Regular cardiac myocyte (primary cell): ENCODE measurements at places on chromosomes 4 and X. TPM values are rescaled to one million over a fixed set of nuclear protein-coding genes. Genes with fewer than 3 reads are reported as not detected.

The GAB3 gene
- 7.3 and 20.0 TPM in 2 replicates for total RNA-seq

The FAT4 gene
- 4.4 and 11.6 TPM in 2 replicates for total RNA-seq

The MAGED4 gene
- total RNA-seq = 18.6 and 42.9 TPM in 2 replicates

The MAGED2 gene
- 249 and 258 TPM in 2 replicates for total RNA-seq

The CDS1 gene
- under 0.01 and 0.28 TPM in 2 replicates for total RNA-seq

The HS6ST2 gene
- total RNA-seq = under 0.01 TPM in 1 of 2 replicates, not detected in the other

The TMEM31 gene
- total RNA-seq = not detected in 2 replicates

The NRK gene
- under 0.01 and 0.56 TPM in 2 replicates for total RNA-seq

The FGFBP2 gene
- total RNA-seq = not detected in 2 replicates

The XPNPEP2 gene
- under 0.01 TPM in 1 of 2 replicates, not detected in the other for total RNA-seq
